ENCODE measurements at places on chromosomes 5 and 9. TPM values are rescaled to one million over a fixed set of nuclear protein-coding genes. Genes with fewer than 3 reads are reported as not detected.

The HMGXB3 gene
- 51.5 TPM for total RNA-seq

The ERBIN gene
- total RNA-seq = 35.9 TPM

The GPSM1 gene
- total RNA-seq = 30.0 TPM

The C5 gene
- total RNA-seq = 2.3 TPM

The N4BP3 gene
- total RNA-seq = 35.4 TPM

The SLC45A2 gene
- not detected for total RNA-seq

The PCDHGB5 gene
- 23.0 TPM for total RNA-seq

The LSM11 gene
- 7.6 TPM for total RNA-seq

The PITX1 gene
- total RNA-seq = not detected

The C5orf52 gene
- total RNA-seq = not detected

The CXCL14 gene
- total RNA-seq = not detected

The TCF7 gene
- total RNA-seq = 0.31 TPM

The FGF10 gene
- total RNA-seq = not detected

The MLANA gene
- total RNA-seq = not detected

Measured in bladder microvascular endothelial cell (primary cell).